ENCODE measurements at places on chromosomes 12 and 14. TPM values are rescaled to one million over a fixed set of nuclear protein-coding genes. Genes with fewer than 3 reads are reported as not detected.

DNA sequence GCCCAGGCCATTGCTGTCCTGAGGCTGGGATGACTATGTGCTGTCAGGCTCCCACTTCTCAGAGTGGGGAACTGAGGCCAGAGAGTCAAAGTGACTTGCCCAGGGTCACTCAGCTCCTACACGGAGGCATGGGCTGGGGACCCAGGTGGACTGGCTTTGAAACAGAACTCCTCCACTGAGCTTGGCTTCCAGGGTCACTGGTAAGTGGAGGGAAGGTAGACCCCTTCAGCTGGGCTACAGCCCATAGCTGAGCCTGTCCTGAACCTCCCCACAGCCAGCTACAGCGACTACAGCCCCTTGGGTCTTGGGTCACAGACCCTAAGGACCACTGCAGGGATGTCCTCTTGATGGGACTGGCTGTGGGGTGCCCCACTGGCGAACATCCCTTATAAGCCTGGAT lies 40.3 kb upstream of the TRAF3 start:
- no peak for DNase-seq

Gene TSPAN8
- not detected for total RNA-seq

Gene PDZRN4
- total RNA-seq, result not detected

- peak; percentile 48 for DNase-seq
These were observed 1158.4 kb upstream of the TMEM132C start for GRCh38 chr12:127108360-127109215.

DNA sequence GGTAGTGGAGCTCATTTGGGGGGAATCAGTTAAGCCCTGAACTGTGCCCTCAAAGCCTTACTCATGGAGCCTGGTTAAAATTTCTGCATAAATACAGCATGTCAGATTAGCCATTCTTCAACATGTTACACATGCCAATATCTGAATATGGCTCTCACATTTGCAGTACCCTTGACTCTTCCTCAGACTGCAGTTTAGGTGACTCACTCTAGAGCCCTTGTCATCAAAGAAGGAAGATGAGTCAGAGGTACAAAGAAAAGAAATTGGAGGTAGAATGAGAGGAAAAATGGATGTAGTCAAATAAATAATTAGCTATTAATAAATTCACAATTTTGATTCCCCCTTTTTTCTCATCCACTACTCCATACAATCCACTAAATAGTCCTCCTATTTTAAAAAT lies 23.6 kb upstream of the OR4K2 start:
- no peak for DNase-seq

Gene RNFT2
- 15.1 TPM for total RNA-seq

Gene DACT1
- total RNA-seq, result 1.2 TPM

DNA sequence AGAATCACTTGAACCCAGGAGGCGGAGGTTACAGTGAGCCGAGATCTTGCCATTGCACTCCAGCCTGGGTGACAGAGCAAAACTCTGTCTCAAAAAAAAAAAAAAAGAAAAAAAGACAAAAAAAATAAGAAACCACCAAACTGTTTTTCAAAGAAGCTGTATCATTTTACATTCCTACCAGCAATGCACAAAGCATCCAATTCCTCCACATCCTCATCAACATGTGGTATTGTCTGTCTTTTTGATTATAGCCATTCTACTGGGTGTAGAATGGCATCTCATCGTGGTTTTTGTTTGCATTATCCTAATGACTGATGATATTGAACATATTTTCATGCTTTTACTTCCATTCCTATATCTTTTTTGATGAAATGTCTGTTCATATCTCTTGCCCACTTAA lies 36.2 kb upstream of the GNG2 start:
- DNase-seq, result no peak

Gene HRK
- total RNA-seq, result not detected

Gene LGMN
- 4.8 TPM for total RNA-seq

DNA sequence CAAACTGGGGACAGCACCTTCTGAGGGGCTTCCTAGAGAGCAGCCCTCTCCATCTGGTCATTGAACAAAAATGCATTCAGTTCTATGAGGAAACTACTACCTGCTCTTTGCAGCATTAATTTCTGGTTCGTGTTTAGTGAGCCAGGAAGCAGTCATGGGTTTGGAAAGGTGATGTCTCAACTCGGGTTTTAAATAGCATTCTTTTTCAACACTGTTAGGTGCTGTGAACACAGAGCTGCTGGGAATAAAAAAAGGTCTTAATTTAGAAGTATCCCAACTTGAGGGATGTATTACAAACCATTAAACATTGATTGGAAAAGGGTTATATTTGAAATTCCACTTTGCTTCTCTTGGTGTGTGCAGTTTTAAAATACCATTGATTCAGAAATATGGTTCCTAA lies 9.3 kb downstream of the MYO1H start:
- no peak for DNase-seq

DNA sequence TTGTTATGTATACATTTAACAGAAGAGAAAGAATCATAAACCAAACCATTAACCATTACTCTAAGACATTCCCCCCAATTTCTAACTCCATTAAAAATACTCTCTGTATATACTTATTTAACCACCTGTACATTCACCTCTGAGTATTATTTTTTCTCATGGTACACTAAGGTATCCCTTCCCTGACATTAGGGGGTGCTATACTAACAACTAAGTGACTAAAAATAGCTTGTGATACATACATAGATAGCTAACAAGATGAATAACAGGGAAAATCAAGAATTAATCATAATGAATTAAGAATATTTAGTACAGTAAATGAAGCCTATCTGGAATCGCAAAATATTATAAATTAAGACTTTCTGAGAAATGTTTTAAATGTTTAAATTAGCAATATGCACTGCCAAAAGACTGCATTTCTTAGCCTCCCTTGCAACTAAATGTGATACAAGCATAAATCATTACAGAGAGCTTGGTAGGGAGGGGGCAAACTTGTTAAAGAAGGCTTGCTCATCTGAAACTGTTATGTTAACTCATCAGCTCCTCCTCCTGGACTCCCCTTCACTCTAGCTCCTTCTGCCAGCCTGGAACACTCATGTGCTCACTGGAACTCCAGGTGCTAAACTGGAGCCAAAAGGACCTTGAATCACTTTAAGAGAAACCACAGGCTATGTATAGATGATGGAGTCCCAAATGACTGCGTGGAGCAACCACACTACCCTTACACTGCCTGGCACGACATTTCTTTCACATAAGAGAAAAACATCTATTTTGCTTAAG lies 14.9 kb downstream of the C2CD5 start:
- DNase-seq, result no peak

DNA sequence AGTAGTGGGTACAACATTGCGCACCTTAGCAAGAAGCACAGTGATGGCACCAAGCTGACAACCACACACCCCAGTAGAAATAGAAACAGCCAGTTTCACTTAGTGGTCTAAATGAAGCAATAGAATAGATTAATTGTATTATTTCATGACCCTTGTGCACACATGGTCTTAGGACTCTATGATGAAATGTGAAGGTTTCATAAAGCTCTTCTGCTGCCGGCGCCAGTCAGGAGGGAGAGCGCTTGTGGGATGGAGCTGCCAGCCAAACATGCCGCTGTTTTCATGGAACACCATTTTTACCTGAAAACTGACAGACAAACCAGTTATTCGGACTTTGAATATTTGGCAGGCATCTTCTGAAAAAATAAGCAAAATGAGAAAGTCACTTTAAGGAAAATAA lies 100.0 kb downstream of the PPP2R5C start:
- DNase-seq, result no peak

Gene TPH2
- not detected for total RNA-seq

Gene AKAP5
- total RNA-seq, result 0.89 TPM

- DNase-seq, result no peak
These were observed 255.3 kb downstream of the AEBP2 start for GRCh38 chr12:19694627-19695026.

- peak; percentile 22 for DNase-seq
These were observed 115.3 kb downstream of the PDE6H start for GRCh38 chr12:15088105-15088504.

Data from activated CD4-positive, alpha-beta T cell treated with anti-CD3 and anti-CD28 coated beads, Interleukin-2, amount 10 ng/mL, durations not matched to agents 7 days and 5 days (primary cell).